Activated naive CD4-positive, alpha-beta T cell treated with anti-CD3 and anti-CD28 coated beads for 36 hours (primary cell): ENCODE measurements at places on chromosomes 6 and 20. TPM values are rescaled to one million over a fixed set of nuclear protein-coding genes. Genes with fewer than 3 reads are reported as not detected.

DNA sequence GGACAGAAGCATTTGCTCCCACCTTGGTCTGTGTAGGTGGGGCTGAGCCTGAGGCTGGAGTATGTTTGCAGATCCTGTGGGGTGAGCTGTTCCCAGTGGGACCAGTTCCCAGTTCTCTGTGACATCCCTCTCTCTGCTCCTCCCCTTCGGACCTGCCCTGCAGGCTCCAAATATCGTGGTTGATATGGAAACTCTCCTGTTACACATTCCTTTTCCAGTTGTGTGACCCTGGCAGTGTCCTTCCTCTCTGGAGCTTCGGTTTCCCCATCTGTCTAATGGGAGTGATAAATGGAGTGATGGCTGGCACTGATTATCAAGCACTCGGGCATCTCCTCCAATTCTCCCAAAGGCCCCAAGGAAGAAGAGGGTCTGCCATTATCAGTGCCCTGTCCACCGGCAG is 15.7 kb upstream of the TGM2 start:
- no peak for DNase-seq
- no peaks in the 10 kb centered on the region for H3K36me3 ChIP-seq
- H3K4me3 ChIP-seq: no peak overlapping the region
- H3K27me3 ChIP-seq: peaks cover 5% of the 10 kb centered on the region
- no peak overlapping the region for H3K27ac ChIP-seq

GRCh38 chr6:136398453-136398852 is 108.8 kb upstream of the BCLAF1 start:
- no peak overlapping the region for H3K27ac ChIP-seq
- no peak overlapping the region for H3K4me3 ChIP-seq
- no peaks in the 10 kb centered on the region for H3K36me3 ChIP-seq
- H3K27me3 ChIP-seq: peaks cover 11% of the 10 kb centered on the region
- no peak for DNase-seq

DNA sequence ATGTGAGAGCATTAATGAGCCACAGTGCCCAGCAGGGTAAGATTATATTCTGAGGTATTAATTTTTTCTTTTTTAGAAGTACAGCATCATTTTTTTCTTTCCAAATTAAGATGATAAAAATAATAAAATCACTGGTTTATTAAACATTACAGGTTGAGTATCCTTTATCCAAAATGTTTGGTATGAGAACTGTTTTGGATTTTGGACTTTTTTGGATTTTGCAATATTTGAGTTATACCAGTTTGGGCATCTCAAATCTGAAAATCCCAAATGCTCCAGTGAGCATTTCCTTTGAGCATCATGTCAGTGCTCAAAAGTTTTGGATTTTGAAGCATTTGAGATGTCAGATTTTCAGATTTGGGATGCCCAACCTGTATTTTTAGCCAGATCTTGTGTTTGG is 44.4 kb downstream of the ENPP1 start:
- DNase-seq: no peak
- no peaks in the 10 kb centered on the region for H3K36me3 ChIP-seq
- peaks cover 4% of the 10 kb centered on the region for H3K27me3 ChIP-seq
- no peaks in the 10 kb centered on the region for H3K4me1 ChIP-seq
- H3K4me3 ChIP-seq: no peak overlapping the region
- H3K27ac ChIP-seq: no peak overlapping the region

The CST5 gene
- total RNA-seq: not detected
